ENCODE measurements at places on chromosomes 5 and 9.
A peak's percentile ranks its signal among the peaks of the same experiment; 100 is the strongest.

DNA sequence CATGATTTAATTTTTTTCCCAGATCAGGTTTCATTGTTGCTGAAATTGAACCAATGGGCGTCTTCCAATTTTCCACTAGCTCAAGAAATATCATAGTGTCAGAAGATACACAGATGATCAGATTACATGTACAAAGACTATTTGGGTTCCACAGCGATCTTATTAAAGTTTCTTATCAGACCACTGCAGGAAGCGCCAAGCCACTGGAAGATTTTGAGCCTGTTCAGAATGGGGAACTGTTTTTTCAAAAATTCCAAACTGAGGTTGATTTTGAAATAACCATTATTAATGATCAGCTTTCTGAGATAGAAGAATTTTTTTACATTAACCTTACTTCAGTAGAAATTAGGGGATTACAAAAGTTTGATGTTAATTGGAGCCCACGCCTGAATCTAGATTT is 251.6 kb downstream of the ADGRV1 start:
- DNase-seq, result no peak

DNA sequence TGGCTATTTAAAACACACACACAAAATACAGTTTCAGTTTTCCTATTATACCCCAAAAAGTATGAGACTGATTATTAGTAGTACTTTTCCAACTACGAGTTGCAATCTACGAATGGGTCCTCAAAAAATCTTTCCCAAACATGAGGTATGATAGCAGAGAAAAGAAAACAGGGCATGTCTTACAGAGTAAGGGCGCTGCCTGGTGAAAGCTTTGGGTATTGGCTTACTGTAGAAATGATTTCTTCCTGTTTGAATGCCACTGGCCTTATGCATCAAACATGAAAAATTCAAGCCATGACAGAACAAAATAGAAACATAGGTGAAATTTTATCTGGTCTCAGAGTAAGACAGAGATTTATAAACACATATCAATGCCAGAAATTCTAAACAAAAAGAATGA is 448.0 kb downstream of the SPOCK1 start:
- no peak for DNase-seq

GRCh38 chr9:99825172-99826046 is 3.7 kb downstream of the NR4A3 start:
- no peak for DNase-seq

- peak; percentile 62 for DNase-seq
These were observed 30.6 kb downstream of the KDM4C start for GRCh38 chr9:6788162-6789016.

DNA sequence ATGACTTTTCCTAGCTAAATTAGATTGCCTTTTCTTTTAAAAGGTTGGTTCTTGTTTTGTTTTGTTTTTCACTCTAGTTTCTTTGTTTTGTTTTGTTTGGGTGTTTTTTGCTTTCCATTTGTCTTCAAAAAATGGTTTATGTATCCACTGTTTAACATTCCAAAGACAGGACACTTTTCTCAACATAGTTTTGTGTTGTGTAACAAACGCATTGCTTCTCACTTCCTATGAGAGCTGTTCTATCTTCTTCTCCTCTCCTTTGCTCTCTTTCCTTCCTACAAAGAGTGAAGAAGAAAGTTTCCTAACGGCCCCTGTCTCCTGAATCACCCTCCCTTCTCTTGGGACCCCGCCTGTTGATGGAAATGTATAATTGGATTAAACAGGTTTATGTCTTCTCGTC is 539.7 kb downstream of the ACTL7B start:
- no peak for DNase-seq

GRCh38 chr5:125251703-125252102 is 505.3 kb upstream of the ZNF608 start:
- no peak for DNase-seq

DNA sequence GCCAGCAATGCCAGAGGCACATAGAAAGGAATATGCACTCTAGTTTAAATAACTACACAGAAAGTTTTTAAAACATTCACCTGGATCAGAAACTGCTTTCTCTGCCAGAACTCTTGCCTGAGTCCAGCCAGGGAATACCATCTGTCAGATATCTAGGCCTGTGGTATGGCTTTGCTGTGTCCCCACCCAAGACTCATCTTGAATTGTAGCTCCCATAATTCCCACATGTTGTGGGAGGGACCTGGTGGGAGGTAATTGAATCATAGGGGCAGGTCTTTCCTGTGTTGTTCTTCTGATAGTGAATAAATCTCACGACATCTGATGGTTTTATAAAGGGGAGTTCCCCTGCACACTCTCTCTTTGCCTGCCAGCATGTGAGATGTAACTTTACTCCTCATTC is 41.5 kb upstream of the KCNV2 start:
- DNase-seq, result no peak

GRCh38 chr5:56862909-56863308 is 46.5 kb upstream of the SETD9 start:
- no peak for DNase-seq

DNA sequence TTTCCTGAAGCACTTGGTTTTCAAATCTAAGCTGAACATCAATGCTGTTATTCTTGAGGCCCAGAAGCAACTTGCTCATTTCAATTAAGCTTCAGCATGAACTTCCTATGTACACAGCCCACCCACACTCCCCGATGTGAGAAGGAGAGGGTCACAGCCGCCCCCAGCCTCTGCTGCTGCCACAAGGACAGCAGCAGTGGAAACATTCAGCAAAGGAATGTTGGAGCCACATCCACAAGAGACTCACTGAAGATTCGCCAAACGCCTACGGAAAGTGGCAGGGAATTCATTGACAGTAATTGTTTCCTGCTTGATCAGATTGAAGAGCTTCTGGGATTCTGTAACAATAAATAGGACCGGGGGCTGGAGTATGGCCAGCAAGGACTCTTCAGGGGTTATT is 2.9 kb downstream of the TGFBI start:
- DNase-seq, result no peak

- DNase-seq, result no peak
These were observed 163.4 kb downstream of the ICE1 start for GRCh38 chr5:5585751-5586341.

- DNase-seq, result peak; percentile 75
These were observed 21.5 kb upstream of the SEMA4D start for GRCh38 chr9:89519366-89519805.

- peak; percentile 84 for DNase-seq
These were observed at the start of gene PCDHGB1 for GRCh38 chr5:141349917-141350619. Gene PCDHGB1 (plus strand): TSS chr5:141350099. CDS start chr5:141350261, 162 bp downstream.

DNA sequence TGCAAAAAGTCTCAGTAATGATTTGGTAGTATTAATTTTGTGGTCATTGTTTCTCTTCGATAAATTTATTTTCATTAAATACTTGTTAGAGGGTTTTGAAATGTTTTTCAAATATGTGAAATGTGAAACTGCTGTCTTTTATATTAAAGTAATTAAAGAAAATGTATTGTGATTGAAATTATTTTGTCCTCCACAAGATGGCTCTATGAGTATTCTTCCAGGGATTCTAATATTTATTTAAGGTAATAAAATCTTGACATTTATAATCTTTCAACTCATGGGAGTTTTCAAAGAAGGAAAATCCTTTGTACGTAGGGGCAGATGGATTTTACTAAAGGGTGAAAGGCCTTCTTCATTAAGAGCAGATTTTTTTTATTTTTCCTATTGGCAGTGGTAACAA is 19.3 kb downstream of the ISOC1 start:
- DNase-seq, result no peak

GRCh38 chr9:33249983-33250382 is 10.0 kb downstream of the SPINK4 start:
- no peak for DNase-seq

DNA sequence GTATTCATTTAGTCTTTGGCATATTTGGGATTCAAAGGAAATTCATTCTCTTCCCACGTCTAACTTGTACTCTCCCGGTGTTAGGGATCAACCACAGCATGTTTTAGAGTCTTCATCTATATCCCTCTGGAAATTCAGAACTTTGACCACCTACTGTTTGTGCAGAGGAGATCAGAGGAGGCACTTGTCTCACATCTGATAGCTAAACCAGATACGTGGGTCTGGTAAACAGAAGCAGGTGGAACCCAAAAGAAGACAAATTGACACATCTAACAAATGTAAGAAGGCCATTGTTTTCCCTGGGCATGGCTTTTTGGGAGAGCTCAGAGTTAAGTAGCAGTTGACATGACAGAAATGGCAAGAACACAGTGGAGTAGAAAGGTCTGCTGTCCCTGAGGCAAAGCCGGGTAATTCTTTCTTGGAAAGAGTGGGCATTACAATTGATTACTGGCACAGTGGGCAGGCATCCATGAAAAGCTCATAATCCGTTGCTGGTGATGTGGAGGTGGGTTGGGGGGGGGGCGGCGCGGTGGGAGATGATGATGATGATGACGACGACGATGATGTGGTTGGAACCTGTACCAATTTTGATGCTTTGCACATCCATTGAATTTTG is 27.5 kb downstream of the PIP5K1B start:
- no peak for DNase-seq

GRCh38 chr5:612498-613424 is 621 bp downstream of the CEP72 start:
- DNase-seq, result peak; percentile 47

DNA sequence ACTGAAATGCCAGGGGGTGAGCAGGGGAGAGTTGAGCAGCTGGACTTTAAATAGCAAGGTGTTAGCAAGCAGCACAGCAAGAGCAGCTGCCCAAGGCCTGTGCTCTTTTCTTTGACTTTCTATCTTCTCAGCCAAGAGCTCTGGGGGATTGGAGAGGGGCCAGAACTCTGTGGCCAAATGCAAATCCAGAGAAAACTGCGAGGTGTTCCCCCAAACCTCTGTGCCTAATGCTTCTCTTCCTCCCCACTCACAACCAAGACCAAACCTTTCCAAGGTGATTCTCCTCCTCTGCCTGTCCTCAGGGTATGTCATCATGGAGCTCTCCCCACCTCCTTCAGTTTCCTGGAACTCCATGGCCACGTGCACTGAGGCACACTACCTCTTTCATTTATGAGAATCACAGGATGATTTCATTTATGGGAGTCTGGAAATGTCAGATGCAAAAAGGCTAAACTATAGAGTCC is 118.7 kb upstream of the WWC1 start:
- no peak for DNase-seq

DNA sequence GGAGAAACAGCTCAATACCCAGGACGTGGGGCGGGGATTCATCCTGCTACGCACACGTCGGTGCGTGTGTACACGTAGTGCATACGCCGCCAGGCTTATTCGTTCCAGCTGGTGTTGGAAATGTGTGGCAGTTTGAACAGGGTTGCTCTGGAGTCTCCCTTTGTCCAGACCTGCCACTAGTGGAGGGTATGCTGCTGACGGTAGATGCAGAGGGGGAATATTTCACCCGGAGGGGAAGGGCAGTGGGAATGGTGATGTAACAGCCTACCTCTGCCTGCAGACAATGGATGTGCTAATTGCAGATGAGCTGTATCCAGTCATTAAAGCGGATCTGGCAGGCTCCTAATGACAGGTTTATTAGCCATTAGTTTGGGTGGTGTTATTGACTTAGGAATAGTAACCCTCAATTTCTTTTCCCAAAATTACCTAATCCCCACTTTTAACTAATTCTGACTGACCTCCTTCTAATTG is 142.7 kb downstream of the PAX5 start:
- no peak for DNase-seq

DNA sequence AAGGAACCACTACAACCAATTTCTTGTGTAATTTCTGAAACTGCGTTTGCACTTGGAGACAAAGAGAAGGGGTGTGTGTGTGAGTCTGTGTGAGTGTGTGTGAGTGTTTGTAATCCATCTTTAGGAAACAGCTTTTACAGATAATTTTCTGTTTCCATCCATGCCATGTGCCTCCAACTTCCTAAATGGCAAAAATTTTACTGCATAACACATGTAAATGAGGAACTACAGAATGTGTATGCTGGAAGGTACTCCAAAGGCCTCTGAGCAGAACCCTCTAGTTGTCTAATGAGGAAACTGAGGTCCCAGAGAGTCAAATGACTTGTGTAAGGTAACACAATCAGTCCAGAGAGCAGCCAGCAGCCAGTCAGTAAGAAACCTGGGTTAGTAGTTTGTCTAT is 20.8 kb downstream of the MAMDC2 start:
- DNase-seq, result no peak

DNA sequence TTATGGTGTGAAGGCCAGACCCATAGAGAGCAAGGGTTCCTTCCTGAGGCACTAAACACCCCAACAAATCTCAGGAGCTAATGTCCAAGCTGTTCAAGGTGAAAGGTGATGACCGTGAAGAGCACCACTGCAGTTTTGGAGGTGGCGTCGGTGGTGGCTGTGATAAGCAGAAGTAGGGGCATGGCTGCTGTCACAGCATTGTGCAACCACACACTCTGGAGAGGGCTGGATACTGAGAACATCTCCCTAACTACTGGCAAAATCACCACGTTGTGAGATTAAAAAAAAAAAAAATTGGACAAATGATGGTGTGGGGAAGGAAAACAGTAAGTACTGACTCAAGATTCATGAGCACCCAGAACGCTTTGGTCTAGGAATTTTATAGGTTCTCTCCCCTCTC is 156.5 kb downstream of the PJA2 start:
- no peak for DNase-seq

DNA sequence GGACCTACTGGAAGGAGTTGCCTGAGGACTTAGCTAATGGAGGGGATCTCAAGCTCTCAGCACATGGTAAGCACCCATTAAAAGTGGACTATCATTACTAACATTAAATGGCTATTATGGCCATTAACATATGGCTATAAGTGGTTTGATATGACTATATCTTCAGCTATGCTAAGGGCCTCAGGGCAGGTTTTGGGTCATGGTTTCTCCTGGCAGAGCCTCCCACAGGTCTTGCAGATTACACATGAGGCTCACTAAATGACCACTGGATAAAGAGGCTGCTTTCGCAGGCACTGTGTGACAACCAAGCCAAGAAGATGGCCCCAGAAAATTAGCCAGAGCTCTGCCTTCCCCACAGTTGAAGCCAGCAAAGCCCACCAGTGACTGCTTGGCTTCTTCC is 15.4 kb downstream of the CCNJL start:
- DNase-seq, result no peak

GRCh38 chr5:109567374-109568044 is 122.2 kb upstream of the MAN2A1 start:
- no peak for DNase-seq

- no peak for DNase-seq
These were observed 167.2 kb upstream of the IRX4 start for GRCh38 chr5:2049876-2050275.

GRCh38 chr9:136542241-136543040 is 3.4 kb downstream of the NOTCH1 start:
- no peak for DNase-seq

DNA sequence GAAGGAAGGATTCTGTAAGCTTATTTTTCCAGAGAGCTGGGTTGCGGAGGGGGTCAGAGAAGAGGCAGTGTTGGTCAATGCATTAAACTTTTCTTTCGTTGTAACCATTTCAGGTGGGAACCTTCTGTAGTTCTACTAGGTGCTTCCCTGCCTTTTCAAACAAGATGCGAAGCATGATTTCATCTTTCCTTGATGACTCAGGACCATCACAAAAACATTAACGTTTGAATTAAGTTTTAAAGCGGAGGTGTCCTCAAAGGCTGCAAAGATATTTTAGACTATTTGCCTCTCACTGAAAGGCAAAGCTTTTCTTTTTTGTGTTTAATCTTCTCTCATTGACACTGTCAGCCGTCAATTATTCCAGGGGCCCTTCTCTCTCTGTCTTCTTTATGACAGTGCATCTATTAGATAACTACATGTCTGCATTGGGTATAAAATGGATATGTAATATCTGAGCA is 26.3 kb upstream of the FAT2 start:
- DNase-seq, result no peak

- no peak for DNase-seq
These were observed 1.4 kb upstream of the GABRB2 start for GRCh38 chr5:161547738-161548486.

Measured in RKO (cell line).